ENCODE measurements at places on chromosomes 5 and 9.

DNA sequence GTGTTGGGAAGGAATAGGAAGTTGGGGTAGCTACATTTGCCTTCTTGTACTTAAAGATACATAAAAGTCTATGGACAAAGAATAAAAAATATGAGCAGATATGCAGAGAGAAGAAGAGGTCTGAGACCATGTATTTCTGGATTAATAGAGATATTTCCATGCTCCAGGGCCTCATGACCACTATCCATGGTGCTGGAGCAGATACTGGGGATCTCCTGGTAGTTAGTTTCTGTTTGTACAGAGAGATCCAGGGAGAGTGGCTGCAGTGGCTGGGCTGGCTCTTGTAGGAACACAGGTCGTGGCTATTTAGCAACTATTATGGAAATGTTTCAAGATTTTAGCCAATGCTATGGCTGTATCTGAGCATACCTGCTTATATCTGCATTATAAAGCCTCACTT lies 184.2 kb upstream of the TMEM161B start:
- DNase-seq = no peak

DNA sequence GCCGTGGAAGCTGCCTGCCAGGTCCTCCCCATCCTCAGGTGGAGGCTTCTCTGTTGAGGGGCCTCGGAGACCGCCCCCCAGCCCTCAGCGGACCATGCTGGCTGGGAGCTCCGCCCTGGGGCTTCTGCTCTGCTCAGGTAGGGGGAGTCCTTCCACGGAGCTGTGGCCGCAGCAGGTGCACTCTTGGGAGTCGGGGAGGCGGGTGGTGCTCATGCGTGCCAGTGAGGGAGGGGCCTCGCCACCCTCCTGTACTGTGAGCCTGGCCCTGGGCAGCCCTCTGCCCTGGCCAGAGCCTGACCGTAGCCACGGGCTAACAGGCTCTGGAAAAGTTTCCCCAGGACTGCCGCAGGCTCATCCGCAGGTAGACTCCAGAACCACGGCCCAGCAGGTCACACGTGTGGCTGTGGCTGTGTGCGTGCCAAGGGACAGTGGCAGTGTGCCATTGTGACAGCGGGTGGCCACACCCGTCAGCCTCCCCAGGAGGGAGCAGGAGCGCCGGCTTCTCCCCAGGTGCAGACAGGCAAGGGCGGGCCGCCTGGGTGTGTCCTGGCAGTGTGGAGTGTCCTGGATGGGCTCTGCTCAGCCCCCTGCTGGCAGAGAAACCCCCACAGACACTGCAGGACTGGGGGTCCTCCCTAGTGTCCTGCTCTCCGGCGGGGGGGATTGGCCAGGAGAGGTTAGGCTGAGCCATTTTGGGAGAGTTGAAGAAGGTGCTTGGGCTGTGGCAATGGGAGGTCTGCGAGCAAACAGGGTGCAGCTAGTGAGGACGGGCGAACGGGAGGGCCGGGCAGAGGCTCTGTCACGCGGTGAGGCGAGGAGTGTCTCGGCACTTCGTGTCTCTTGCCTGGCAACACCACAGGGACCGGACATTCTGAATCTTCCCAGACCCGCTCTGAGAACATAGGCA lies 29.5 kb downstream of the TPPP start:
- no peak for DNase-seq

DNA sequence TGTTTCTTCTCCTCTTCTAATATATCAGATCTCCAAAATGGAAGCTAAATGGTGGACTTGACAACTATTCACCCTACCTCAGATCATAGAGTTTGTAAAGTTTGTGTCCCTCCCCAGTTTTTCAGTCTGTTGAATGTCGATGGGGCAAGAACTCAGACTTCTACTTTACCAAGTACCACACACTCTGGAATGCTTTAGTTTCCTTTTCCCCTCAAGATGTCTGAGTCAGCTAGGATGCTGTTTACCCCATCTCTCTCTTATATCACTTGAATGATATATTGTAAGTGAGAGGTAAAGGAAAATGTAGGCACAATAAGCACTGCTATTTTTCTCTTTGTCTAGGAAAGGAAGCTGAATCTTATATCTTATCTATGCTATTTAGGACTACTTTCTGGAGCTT lies 25.9 kb upstream of the TAL2 start:
- DNase-seq = no peak

DNA sequence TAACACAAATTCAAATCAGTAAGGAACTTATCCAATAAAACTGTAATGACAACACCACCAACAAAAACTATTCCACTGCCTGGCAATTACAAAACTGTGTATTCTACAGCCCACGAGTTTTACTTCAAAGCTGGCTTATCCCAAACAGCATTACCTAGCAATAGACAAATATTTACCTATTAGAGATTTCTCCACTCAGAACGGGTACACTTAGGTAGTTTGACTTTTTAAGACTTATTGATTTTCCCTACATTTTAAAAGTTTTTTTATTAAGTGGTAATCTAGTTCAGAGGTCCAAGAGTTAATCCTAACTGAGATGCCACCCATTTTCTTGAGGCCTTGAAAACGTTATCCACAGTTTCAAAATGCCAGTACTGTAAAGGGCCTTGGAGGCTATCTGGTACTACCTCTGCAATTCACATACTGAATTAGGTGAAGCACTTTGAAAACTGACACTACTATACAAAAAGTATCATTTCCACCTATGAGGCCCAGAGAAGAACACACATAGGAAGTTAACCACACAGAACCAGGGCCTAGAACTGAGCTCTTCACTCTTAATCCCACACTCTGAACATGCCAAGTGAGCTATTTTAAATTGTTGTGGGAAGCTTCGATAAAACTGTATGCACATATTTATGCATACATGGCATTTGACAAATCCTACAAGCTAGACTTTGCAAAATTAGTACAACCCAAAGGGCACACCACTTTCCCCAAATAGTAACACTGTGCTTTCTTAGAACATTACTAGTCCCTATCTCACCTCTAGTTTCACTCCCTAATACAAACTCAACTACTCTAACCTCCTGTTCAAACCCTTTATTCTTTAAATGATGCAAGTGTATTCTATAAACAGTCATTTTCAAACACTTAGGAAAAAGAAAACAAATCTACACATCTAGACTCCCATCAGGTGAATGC lies 2.1 kb downstream of the NADK2 start:
- DNase-seq = no peak

- no peak for DNase-seq
Observed at GRCh38 chr5:78597974-78598371, 50.6 kb downstream of the LHFPL2 start.

DNA sequence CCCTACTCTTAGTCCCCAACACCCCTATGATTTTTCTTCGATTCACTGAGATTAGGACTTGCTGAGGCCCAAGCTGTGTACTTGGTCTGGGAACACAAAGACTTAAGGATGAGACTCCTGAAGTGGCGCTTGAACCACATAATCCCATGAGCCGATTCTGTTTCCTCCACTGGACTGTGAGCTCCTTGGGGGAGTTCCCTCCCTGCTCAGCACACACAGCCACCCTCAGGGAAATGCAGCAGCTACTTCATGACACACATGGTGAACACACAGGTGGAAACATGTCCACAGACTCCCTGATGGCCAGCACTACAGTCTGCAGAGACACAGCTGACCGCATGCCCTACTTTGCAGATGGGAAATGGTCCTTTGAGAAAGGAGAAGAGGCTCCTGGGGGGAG lies 101.1 kb downstream of the C5orf15 start:
- no peak for DNase-seq

- no peak for DNase-seq
Observed at GRCh38 chr9:84652496-84653120, 16.9 kb upstream of the NTRK2 start.

GRCh38 chr5:139838381-139839197 lies 43.0 kb downstream of the PSD2 start:
- DNase-seq = no peak

DNA sequence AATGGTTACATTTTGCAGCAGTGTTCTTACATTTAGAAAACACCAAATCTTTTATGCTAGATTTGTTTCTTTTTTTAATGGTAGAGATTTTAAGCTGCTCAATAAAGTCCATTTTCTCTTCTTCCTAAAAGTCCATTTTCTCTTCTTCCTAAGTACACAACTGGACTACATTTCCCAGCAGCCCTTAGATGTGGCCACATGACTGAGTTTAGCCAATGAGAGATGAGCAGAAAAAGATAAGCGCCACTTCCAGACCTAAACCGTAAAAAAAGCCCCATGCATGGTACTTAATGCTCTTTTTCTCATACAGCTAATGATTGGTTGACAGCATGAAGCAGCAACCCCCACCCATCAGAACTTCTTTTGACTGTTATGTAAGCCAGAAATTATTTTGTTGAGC lies 206.7 kb downstream of the FAM114A2 start:
- no peak for DNase-seq

GRCh38 chr5:68233075-68233474 lies 17.5 kb downstream of the PIK3R1 start:
- DNase-seq = no peak

- DNase-seq = no peak
Observed at GRCh38 chr9:69427286-69427685, 102.3 kb downstream of the ENTREP1 start.

- no peak for DNase-seq
Observed at GRCh38 chr9:133654736-133655657, 18.8 kb downstream of the DBH start.

Data from NCI-H1417 treated with DMSO at 0.1 percent for 48 hours (cell line).